ENCODE measurements at places on chromosomes 7 and 10. TPM values are rescaled to one million over a fixed set of nuclear protein-coding genes. Genes with fewer than 3 reads are reported as not detected.

- DNase-seq: no peak
- H3K4me1 ChIP-seq: no peaks in the 10 kb centered on the region
- no peaks in the 10 kb centered on the region for H3K27me3 ChIP-seq
These were observed 483.8 kb downstream of the TFEC start for GRCh38 chr7:115546790-115547189.

DNA sequence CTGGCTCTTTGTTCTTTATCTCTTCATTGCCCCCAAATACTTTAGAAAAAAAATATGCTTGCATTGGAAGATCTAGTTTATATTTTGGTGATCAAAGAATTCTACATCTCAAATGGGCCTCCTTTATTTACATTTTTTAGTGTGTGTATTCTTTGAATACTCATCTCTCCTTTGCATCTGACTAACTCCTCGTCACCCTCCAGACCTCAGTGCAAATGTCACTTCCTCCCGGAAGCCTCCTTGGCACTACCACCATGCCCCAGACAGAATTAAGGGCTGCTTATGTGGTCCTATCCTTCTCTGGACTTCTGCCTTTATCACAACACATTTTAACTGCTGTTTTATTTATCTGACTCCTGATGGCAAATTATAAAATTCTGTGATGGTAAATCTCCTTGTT, 52.0 kb upstream of the PPP1R3C start:
- H3K4me3 ChIP-seq: no peak overlapping the region
- DNase-seq: no peak
- H3K27ac ChIP-seq: no peak overlapping the region
- no peaks in the 10 kb centered on the region for H3K36me3 ChIP-seq
- no peaks in the 10 kb centered on the region for H3K27me3 ChIP-seq

GRCh38 chr10:80260295-80261243, 28.9 kb downstream of the MAT1A start:
- H3K36me3 ChIP-seq: no peaks in the 10 kb centered on the region
- no peak overlapping the region for H3K4me3 ChIP-seq
- no peaks in the 10 kb centered on the region for H3K4me1 ChIP-seq
- no peak for DNase-seq
- no peak overlapping the region for H3K27ac ChIP-seq
- H3K27me3 ChIP-seq: no peaks in the 10 kb centered on the region

DNA sequence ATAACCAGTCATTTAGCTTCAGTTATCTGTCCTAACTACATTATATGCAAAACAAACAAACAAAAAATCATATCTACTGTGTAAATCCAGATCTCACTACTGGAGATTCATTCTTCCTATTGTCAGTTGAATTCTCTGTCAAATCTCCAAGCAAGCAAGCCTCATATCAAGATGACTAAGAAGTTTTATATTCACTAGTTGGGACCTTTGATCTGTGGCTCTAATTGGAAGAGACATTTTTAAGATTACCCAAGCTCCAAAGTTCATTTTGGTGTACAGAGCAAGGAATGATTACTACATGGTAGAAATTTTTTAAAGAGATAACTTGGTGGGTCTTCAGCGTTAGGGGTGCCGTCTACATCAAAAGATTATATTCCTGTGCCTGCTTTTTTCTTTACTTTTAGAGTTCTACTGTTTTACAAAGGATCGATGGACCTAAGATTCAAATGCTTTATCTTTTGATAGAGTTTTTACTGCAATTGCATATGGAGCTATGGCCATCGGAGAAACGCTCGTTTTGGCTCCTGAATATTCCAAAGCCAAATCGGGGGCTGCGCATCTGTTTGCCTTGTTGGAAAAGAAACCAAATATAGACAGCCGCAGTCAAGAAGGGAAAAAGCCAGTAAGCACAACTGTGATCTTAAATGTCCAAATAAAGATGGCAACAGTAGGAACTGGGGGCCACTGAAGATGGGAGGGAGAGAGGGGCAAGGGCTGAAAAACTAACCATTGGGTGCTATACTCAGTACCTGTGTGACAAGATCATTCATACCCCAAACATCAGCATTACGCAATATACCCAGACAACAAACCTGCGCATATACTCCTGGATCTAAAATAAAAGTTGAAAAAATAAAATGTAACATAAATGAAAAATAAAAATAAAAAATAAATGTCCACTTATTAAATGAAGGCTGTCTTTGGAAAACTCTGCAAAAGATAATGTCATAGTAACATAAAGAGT, 47.9 kb downstream of the SP8 start:
- H3K4me1 ChIP-seq: no peaks in the 10 kb centered on the region
- H3K36me3 ChIP-seq: no peaks in the 10 kb centered on the region
- DNase-seq: no peak
- H3K27ac ChIP-seq: no peak overlapping the region

The IL6 gene
- total RNA-seq: 11.8 TPM

DNA sequence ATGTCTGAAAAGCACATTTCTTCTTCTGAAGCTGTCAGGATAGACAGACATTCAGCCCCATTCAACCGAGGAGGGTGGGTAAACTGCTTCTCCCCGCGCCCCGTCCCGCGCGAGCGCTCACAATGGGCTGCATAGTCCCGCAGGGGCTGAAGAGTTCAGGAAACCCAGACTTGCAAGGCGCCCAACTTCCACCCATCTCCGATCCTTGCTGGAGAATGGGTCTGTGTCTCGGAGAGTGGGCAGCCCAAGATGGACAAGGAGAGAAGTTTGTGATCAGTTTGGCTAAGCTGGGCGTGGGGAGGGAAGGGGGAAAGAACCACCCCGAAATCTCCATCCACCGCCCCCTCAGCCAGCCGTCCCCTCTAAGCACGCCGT, 686 bp downstream of the AASS start:
- no peak for DNase-seq
- H3K4me1 ChIP-seq: no peaks in the 10 kb centered on the region
- peak overlapping the region; percentile 92 for H3K4me3 ChIP-seq
- H3K27me3 ChIP-seq: no peaks in the 10 kb centered on the region

DNA sequence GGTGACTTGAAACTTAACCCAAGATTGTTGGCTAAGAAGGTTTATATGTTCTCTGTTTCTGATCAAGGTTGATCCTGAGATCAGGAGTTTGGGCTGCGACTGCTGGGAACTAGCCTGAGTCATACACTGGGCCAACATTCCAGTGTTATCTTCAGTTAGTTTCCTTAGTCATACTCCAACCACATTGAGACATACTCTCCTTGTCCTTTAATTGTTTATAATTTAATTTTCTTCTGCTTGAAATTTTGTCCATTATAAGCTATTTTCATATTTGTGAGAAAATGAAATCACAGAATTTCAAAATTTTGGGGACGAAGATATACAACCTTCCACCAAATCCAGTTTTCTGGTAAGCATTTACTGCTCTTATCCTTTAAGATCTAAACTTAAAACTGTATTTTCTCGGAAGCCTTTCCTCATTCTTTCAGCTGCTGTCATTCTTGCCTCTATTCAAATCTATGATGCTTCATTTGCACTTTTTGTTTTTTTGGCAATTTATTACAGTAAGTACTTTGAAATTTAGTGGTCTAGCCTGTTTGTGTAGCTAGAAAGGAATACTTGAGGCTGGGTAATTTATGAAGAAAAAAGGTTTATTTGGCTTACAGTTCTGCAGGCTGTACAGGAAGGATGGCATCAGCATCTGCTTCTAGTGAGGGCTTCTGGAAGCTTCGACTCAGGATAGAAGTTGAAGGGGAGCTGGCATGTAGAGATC, 63.4 kb upstream of the POT1 start:
- H3K27ac ChIP-seq: no peak overlapping the region
- H3K27me3 ChIP-seq: no peaks in the 10 kb centered on the region
- no peak for DNase-seq
- no peak overlapping the region for H3K4me3 ChIP-seq
- no peaks in the 10 kb centered on the region for H3K4me1 ChIP-seq

The UPK3BL2 gene
- 5.7 TPM for total RNA-seq

DNA sequence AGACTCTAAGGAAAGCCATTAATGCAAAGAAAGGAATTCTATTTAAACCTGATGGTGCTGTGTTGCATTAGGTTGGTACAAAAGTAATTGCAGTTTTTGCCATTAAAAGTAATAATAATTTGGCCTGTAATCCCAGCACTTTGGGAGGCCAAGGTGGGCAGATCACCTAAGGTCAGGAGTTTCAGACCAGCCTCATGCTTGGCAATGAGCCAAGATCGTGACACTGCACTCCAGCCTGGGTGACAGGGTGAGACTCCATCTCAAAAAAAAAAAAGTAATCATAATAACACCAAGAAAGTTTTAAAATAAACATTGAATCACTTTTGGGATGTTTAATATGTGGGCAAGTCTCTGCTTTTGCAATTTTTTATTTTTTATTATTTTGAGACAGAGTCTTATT, 107.3 kb upstream of the FRMD4A start:
- H3K4me1 ChIP-seq: no peaks in the 10 kb centered on the region
- H3K27ac ChIP-seq: no peak overlapping the region
- no peak overlapping the region for H3K4me3 ChIP-seq
- no peaks in the 10 kb centered on the region for H3K36me3 ChIP-seq
- DNase-seq: no peak

The FEZF1 gene
- total RNA-seq: not detected

DNA sequence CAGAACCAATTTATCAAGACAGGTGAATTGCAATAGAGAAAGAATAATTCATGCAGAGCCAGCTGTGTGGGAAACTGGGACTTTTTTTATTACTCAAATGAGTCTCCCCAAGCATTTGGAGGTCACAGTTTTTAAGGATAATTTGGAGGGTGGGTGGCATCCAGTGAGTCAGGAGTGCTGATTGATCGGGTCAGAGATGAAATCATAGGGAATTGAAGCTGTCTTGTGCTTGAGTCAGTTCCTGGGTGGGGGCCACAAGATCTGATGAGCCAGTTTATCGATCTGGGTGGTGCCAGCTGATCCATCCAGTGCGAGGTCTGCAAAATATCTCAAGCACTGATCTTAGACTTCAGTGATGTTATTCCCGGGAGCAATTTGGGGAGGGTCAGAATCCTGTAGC, 9.9 kb upstream of the MYO1G start:
- no peak overlapping the region for H3K4me3 ChIP-seq
- H3K27me3 ChIP-seq: no peaks in the 10 kb centered on the region
- H3K4me1 ChIP-seq: no peaks in the 10 kb centered on the region

DNA sequence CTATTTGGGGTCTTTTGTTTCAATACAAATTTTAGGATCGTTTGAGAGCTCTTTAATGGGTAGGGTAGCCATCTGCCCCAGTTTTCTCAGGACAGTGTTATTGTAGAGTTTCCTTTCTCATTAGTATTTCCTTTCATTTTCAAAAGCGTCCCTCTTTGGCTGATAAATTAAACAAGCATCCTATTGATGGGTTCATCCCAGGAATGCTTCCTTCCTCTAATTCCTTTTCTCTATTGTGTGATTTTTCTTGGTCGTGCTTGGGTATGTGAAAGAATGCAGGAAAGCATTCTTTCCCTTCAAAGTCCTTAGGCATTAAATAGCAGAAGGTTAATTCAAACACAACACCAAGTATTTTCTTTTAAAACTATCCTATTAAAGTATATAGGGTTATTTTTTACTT, 14.0 kb downstream of the SLC13A1 start:
- no peaks in the 10 kb centered on the region for H3K36me3 ChIP-seq
- H3K4me1 ChIP-seq: no peaks in the 10 kb centered on the region
- H3K4me3 ChIP-seq: no peak overlapping the region
- H3K27me3 ChIP-seq: no peaks in the 10 kb centered on the region
- no peak for DNase-seq
- H3K27ac ChIP-seq: no peak overlapping the region

The HOXA2 gene
- total RNA-seq: 1.3 TPM

- no peak overlapping the region for H3K4me3 ChIP-seq
- no peak overlapping the region for H3K27ac ChIP-seq
- DNase-seq: no peak
- H3K27me3 ChIP-seq: no peaks in the 10 kb centered on the region
These were observed 1.5 kb downstream of the GARIN1A start for GRCh38 chr7:128673571-128673970.

GRCh38 chr7:106570146-106570545, 90.8 kb downstream of the CCDC71L start:
- DNase-seq: no peak
- H3K36me3 ChIP-seq: no peaks in the 10 kb centered on the region
- no peak overlapping the region for H3K4me3 ChIP-seq
- H3K4me1 ChIP-seq: no peaks in the 10 kb centered on the region

Data from breast epithelium (tissue), 4 donors.